CD4-positive, alpha-beta T cell treated with Interleukin-12 subunit alpha and Interleukin-12 subunit beta, for 1 hour (primary cell): ENCODE measurements at places on chromosomes 2 and 18.

DNA sequence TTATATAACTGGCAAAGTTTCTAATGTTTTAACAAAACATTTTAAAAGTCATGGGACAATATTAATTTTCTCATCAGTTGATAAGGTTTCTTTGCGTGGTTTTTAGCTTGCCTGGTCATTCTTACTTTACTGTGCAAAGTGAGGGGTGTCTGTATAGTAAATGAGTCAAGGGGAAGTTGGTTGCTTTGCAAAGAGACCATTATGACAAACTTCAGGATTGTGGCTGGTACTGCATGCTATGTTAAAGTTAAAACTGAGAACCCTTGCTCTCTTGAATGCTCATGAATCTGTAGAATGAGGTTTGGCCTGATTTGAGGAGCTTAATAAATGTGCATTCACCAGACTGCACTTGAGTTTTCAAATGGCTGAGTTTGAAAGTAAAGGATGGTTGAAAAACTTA is 47.0 kb downstream of the COL4A4 start:
- DNase-seq: no peak

DNA sequence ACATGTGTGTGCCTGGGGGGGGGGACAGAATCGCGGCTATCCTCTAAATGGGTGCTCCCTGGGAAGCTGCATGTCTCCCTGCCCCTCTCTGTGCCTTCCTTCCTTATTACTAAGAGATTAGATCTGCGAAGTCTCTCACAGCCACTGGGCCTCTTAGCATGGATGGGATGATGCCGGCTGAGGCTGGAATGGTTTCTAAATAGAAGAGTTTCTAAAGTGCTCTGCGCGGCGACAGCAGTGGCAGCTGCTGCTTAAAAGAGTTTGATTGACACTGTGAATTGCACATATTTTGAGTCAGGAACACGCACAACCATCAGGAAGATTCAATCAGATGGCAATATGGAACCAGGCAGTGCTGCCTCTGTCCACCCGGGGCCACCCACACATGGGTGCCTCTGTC is 163.8 kb downstream of the CLIP4 start:
- DNase-seq: no peak

GRCh38 chr18:76274468-76275289 is 220.4 kb downstream of the ZNF516 start:
- no peak for DNase-seq

DNA sequence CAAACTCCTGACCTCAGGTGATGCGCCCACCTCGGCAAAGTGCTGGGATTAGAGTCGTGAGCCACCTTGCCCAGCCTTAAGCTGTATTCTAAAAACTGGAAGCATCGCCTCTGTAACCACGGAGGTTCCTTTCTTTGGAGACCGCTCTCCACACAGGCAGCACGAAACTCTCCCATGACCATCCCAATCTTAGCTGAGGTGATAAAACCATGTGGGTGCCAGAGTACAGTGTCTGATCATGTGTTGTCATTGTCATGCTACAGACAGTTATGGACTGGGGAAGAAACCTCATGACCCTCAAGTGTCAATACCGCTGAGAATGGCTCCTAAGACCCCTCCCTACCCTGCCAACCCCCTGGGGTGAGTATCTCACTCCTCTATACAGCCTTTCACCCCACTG is 41.4 kb upstream of the EPG5 start:
- no peak for DNase-seq

DNA sequence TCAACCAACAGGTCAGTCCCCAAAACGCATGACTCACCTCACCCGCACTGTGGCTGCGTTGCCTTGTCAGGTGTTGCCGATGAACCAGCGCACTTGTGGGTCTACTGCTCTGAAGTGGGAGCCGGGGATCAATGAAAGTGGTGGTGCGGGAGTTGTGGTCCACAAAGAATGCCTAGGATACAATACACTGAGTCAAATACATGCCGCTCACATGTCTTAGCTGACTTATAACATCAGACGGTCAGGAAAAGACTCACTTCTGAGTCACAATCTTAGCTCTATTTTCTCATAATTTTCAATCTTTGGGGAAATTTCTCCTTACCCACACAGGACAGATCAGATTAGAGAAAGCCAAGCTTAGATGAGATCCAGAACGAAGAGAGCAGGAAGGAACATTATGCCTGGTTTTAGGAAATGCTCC is 107.1 kb upstream of the STK17B start:
- DNase-seq: no peak
